ENCODE measurements at places on chromosomes 2 and 18.

GRCh38 chr2:146209842-146210275 is 1635.0 kb upstream of the ACVR2A start:
- no peak for DNase-seq

DNA sequence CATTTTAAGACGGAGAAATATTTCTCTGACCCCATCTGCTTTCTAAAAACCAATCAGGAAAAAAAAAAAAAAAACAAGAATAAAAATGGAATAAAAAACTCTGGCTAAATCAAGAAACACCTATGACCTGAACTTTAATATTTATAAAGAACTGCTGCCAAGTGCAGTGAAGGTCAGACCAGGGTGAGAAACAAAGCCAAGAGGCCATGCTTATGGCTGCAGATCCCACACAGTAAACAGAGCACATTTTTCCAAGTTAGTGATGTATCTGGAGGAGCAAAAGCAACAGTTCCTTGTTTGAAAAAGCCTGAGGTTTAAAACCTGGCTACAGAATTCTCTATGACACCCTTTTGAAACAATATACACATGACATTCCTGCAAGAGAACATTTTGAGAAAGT is 242.3 kb downstream of the SRBD1 start:
- DNase-seq, result no peak

DNA sequence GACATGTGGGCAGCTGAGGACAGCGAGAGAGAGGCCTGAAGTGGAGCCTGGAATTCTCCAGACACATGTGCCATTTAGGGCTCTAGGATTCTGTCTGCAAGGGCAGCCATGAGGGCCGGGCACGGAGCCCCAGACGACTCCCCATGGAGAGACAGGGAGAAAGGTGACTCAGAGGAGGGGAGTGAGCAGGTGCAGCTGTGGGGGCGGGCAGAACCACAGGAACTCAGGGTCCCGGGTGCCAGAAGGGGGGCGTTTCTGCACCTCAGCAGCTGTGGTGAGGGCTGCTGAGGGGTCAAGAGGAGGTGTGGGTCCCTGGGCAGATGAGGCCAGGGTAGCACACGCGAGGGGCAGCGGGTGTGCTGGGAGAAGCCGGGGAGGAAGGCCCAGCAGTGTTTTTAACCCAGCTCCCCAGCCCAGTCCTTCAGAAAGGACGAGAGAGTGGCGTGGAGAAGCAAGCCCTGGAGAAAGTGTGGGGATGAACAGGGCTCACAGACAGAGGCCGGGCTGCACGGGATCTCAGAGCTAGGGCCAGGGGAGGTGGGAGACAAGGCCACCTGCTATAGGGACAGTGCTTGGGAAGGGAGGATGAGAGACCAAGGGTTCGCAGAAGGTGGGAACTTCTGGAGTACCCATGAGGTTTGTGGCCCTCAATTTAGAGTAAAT is 7.6 kb downstream of the GPR17 start:
- no peak for DNase-seq

- DNase-seq, result no peak
Measured at GRCh38 chr2:4782647-4783046, 909.5 kb upstream of the SOX11 start.
